ENCODE measurements at places on chromosomes 4 and X.

GRCh38 chr4:779555-779954 lies 46.4 kb downstream of the CPLX1 start:
- DNase-seq, result no peak

GRCh38 chrX:39214387-39215126 lies 413.3 kb downstream of the MID1IP1 start:
- DNase-seq, result no peak

DNA sequence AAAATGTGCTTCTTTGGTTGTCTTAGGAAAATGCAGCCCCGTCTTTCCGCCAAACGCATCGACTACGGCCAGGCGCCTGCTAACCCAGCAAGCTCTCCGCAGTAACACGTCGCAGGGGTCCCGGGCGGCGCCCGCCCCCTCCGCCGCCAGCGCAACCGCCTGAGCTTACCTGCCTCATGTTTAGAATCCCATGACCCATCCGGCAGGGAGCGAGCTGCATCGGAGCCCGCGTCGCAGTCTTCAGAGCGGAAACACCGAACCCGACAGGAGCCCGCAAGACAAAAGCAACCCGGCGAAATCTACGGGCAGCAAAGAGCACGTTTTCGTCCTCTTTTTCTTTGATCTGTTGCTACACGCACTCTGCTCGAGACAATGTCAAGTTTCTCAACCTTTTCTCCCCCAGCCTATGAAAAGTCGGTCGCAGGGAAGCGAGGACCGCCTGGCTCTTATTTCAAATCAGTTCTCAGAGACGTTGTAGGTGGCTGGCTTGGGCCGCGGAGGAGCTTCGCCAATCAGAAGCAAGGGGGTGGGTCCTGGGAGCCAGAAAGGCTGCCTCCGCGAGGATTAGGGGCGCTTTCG lies at the start of gene MID1:
Gene MID1 (minus strand): TSS at position 465 of the 579 bp plus-strand sequence. CDS start 53,038 bp downstream, outside the sequence.
- no peak for DNase-seq

DNA sequence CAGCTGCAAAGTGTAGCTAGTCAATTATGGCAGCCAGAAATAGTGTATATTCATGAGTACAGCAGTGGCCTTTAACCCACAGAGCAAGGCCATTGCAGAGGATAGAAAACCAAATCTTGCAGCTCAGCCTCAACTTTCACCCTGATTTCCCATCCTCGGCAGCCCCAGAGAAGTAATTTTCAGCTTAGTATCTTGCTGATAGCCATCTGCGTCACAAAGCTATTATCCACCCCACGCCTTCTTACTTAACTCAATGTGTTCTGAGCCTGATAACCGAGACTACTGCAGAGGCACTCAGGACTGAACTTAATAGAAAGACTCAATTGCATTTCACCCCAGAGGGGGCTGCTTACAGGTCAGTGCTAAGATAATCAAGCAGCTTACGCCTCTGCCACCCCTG lies 174.5 kb upstream of the MAOA start:
- DNase-seq, result no peak

DNA sequence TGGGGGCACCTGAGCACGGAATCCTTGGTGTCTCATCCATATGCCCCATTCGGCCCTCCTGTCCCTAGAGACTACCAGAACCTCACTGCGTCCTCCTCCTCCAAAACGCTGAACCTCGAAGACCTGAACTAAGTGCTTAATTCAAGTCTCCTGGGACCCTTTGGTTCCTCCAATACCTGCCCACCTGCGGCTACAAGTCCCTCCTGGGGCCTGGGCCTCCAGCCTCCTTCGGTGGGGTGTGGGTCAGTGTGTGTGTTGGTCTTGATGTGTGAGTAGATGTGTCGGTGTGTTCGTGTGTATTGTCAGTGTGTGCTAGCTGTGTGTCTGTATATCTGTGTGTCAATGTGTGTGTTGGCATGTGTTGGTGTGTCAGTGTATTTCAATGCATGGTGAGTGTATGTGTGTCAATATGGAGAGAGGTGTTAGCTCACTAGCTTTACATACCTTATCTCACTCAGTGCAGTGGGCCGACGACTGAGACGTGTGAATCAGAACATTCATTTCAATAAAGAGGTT lies 2.6 kb upstream of the SEPTIN6 start:
- no peak for DNase-seq

GRCh38 chr4:6492027-6492590 lies 19.7 kb upstream of the PPP2R2C start:
- no peak for DNase-seq

GRCh38 chr4:142351958-142352357 lies 494.1 kb downstream of the INPP4B start:
- no peak for DNase-seq

DNA sequence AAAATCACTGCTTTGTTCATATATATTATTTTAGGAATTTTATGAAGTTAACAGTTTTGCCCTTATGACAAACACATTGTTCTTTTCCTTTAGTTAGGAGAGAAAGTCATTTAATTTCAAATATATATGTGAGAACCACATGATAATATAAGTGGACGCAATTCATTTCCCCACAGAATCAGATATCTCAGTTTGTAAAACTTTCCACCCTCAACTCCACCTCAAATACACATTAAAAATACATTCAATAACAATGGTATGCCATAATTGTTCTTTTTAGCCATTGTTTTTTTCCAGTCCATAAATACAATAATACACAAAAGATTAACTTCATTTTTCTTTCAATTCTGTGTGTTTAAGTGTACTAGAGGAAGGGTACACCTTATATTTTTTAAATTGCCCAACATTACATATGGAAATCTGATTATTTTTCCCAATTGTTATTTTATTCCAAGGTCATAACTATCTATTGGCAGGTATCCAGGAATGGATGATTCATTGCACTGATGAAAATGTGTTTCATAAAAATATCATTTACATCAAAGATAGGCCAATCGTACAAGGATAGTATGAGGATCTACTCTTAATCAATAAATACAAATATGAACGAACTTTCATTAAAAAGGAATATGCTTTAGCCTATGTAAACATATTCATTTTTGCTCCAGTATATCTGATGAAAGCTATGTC lies 125.0 kb downstream of the PPP3CA start:
- DNase-seq, result no peak

DNA sequence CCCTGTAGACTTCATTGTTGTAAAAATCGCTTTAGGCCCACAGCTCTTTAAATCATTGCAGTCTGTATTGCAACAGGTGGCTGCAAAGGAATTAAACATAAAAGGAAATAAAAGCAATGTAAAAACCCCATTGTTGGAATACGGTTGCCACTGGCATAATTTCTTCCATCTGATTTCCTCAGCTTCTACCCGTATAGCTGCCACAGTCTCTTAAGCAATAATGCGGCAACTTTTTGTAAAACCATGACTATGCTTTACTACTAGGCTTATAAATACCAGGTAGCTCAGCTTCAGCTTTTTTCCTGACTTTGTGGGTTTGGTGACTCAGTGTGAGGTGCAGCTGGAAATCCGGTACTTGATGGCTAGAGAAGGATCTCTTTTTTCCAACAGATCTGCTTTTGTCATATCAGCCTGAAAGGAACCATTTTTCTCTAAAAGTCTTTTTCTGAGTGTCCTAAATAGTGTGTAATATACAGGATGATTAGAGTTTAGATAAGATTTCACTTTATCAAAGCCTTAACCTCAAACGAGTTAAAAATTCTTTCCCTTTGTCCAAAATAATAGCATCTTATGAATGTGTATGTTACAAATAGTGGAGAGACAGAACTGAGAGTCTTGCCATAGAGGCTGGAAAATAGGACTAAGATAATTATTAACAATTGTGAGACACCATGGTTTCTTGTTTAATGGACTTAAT lies 268.0 kb downstream of the ADGRL3 start:
- no peak for DNase-seq

DNA sequence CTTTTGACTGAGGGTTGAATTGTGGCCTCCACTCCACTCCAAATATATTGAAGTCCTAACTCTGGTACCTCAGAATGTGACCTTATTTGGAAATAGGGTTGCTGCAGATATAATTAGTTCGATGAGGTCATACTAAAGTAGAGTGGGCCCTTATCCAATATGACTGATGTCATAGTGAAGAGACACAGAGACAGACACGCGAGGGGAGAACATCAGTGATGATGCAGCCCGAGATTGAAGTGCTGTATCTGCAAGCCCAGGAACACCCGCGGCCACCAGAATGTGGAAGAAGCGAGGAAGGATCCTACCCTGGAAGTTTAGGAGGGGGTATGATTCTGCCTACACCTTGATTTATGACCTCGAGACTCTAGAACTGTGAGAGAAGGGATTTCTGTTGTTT lies 279.0 kb downstream of the ANKRD50 start:
- DNase-seq, result no peak

DNA sequence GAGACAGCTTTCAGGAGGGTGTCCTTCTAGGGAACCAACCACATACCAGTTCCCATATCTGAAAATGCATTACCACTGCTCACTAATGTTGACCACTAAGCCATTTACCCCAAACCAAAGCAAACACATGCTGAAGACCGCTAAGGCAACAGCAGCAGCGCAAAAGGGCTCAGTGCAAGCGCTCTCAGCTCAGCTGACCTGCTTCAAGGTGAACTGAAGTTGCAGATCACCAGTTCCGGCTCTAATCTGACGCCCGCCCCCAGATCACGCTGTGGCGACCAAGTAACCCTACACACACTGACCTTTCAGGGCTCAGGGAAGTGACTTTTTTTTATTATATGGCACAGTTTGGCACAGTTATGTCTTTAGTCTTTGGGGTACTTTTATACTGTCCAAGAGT lies 5.8 kb downstream of the MECP2 start:
- DNase-seq, result no peak

GRCh38 chr4:94453391-94453963 lies 1.7 kb downstream of the PDLIM5 start:
- DNase-seq, result no peak

DNA sequence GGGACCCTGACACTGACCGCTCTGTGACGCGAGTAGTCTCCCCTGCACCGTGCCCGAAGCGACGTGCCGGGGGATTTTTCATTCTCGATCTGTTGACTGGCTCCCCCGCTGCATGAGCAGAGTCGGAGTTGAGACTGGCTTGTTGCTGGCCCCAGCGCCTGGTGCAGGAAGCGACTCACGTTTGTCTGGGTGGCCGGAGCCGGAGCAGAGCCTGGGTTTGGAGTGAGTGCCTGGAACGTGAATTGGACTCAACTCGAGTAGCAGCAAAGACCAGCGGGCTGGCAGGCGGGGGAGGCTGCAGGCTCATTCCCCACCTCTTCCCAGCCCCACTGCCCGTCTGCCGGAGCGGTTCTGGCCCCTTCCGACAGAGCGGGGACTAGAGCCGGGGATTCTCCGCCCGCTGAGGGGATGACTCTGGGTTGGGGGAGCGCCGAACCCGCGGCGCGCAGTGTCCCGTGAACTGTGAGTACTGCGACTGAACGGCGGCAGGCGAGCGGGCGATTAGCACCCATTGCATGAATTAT lies 554 bp downstream of the PCDH7 start:
- no peak for DNase-seq

- no peak for DNase-seq
These were observed 8.3 kb upstream of the SLC10A6 start for GRCh38 chr4:86857341-86858052.

DNA sequence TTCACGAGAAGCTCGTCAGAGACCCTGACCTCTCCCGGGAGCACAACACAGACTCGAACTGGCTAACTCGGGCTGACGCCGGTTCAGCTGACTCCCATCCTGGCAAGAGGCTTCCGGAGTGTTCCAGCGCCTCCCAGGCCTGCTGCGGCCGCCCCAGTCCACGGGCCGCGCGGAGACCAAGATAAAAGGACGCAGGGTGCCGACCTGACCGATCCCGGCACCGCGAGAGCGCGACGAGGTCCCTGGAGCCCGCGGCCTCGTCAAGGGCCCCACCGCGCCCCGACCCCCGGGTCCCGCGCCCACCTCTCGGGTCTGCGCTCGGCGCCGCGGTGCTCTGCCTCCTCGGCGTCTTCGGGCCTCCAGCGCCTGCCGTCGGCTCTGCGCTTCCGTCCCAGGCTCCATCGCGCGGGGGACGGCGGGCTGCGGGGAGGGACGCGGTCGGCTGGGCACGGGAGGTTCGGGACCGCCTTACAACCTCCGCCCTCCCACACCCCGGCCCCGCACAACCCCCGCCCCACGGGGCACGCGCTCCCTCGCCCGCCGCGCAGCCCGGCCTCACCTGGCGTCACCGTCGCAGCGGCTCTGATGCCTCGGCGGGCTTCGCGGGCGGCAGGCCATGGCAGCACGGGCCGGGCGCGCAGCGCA lies 426 bp downstream of the SLBP start:
- no peak for DNase-seq

GRCh38 chr4:47713129-47713834 lies 124.6 kb downstream of the CORIN start:
- no peak for DNase-seq

- DNase-seq, result no peak
These were observed 8.4 kb downstream of the UBE2K start for GRCh38 chr4:39706334-39706733.

DNA sequence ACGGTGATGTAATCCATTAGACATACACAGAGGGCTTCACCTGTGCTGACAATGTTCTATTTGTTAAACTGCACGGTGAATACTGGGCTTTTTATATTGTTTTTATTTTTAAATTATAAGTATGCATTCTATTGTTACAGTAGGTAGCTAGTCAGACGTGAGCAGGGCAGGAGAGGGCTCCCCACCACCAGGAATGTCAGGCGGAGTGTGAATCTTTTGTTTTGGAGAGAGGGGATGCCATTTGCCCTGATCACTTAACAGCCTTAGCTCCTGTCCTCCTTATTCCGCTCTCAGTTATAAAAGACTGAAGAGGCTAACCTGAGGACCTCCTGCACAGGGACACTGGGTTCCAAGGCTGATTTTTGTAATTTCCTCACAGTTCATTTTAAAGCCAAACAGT lies 151.6 kb upstream of the TAPT1 start:
- no peak for DNase-seq

- no peak for DNase-seq
These were observed 28.4 kb downstream of the FUNDC1 start for GRCh38 chrX:44514272-44514671.

DNA sequence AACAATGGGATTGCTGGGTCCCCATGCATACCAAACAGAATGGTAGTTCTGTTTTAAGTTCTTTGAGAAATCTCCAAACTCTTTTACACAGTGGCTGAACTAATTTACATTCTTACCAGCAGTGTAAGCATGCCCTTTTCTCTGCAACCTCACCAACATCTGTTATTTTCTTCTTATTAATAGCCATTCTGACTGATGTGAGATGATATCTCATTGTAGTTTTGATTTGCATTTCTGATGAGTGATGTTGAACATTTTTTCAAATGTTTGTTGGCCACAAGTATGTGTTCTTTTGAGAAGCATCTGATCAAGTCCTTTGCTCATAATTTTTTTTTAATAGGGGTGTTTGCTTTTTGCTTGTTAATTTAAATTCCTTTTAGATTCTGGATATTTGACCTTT lies 41.2 kb upstream of the ZMAT1 start:
- DNase-seq, result no peak
